Body of pancreas (tissue), 4 donors: ENCODE measurements at places on chromosomes 7 and 10. TPM values are rescaled to one million over a fixed set of nuclear protein-coding genes. Genes with fewer than 3 reads are reported as not detected.

GPR37 gene
- total RNA-seq: 2.6 TPM

VIPR2 gene
- total RNA-seq: 18.2 TPM

PODXL gene
- total RNA-seq: 36.9 TPM

OR6B1 gene
- not detected for total RNA-seq

NPFFR1 gene
- not detected for total RNA-seq

MORN4 gene
- total RNA-seq: 4.9 TPM

IFIT3 gene
- 3.9 TPM for total RNA-seq

ATG9B gene
- total RNA-seq: not detected

CALN1 gene
- total RNA-seq: 0.52 TPM

GNGT1 gene
- total RNA-seq: not detected

CTNNA3 gene
- 0.33 TPM for total RNA-seq

DGKI gene
- total RNA-seq: not detected

DNA sequence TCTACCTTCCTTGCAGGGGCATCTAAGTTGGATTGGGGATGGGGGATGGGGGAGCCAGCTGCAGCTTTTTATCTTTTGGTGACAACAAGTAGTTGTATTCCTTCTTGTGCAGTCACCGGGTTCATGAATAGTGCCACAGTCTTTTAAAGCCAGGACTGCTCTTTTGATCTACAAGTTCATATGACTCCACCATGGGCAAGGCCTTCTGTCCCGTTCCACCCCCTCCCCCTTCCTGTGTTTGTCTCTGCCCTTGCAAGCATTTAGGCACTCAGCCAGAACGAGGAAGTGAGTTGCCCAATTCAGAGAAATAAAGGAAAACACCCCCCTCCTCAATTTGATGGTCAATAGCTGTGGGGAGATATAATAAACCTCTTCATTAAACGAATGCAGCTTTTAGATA lies 44.8 kb upstream of the EGR2 start:
- DNase-seq: no peak
- H3K36me3 ChIP-seq: no peaks in the 10 kb centered on the region
- no peak overlapping the region for H3K27ac ChIP-seq
- H3K4me3 ChIP-seq: no peak overlapping the region

DNA sequence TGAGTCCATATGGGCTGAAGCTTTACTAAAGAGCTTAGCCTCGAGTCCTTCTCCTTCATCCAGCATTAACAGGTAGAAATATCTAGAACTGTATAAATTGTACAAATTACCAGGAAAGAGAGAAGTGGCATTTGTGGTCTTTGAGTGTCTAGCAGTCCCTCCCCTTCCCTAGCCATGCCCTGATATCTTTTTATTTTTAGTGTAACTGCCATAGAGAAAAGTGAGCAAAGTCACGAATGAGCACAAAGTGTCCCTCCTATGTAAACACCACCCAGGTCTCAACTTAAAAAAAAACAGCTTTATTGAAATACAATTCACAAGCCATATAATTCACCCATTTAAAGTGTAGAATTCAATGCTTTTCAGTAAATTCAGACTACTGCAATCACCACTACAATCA lies 339.0 kb upstream of the ZMIZ1 start:
- H3K36me3 ChIP-seq: no peaks in the 10 kb centered on the region
- H3K27ac ChIP-seq: no peak overlapping the region
- DNase-seq: no peak
- H3K4me1 ChIP-seq: no peaks in the 10 kb centered on the region
- H3K27me3 ChIP-seq: no peaks in the 10 kb centered on the region

GRCh38 chr10:12340937-12341336 lies 8.4 kb upstream of the CAMK1D start:
- no peak overlapping the region for H3K4me3 ChIP-seq
- H3K4me1 ChIP-seq: no peaks in the 10 kb centered on the region
- H3K27ac ChIP-seq: no peak overlapping the region
- DNase-seq: no peak
- no peaks in the 10 kb centered on the region for H3K27me3 ChIP-seq

DNA sequence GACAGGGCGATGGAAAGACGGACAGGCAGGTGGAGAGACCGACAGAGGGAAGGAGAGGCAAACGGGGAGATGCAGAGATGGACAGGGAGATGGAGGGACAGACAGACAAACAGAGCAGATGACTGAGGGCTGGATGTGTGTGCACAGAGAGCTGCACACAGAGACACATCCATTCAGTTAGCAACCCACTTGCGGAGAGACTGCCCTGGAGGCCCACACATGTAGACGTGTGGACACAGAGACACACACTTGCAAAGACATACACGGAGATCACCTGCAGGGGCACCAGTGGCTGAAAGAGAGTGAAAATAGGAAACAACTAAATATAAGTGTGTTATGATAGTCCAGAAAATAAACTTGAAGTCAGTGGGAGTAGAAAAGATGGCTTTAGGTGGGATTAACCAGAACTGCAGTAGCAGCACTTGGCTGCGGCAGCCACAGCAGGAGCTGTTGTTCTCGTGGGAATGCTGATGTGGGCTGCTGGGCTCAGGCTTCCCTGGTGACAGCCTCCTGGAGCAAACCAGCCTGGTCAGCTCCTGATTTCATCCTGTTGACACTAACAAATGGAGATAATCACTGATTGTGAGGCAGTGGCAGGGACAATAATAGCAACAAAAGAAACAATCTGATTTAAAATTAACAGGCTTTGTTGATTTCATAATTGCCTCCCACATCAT lies 134.1 kb downstream of the CCNY start:
- no peak overlapping the region for H3K27ac ChIP-seq
- H3K4me3 ChIP-seq: no peak overlapping the region
- no peaks in the 10 kb centered on the region for H3K27me3 ChIP-seq
- no peak for DNase-seq
- H3K36me3 ChIP-seq: no peaks in the 10 kb centered on the region
- H3K4me1 ChIP-seq: peaks cover 36% of the 10 kb centered on the region

- no peaks in the 10 kb centered on the region for H3K27me3 ChIP-seq
- no peak overlapping the region for H3K27ac ChIP-seq
- no peak overlapping the region for H3K4me3 ChIP-seq
- no peaks in the 10 kb centered on the region for H3K36me3 ChIP-seq
- peak; percentile 7 for DNase-seq
Measured at GRCh38 chr10:10886861-10887531, 130.7 kb upstream of the CELF2 start.

DNA sequence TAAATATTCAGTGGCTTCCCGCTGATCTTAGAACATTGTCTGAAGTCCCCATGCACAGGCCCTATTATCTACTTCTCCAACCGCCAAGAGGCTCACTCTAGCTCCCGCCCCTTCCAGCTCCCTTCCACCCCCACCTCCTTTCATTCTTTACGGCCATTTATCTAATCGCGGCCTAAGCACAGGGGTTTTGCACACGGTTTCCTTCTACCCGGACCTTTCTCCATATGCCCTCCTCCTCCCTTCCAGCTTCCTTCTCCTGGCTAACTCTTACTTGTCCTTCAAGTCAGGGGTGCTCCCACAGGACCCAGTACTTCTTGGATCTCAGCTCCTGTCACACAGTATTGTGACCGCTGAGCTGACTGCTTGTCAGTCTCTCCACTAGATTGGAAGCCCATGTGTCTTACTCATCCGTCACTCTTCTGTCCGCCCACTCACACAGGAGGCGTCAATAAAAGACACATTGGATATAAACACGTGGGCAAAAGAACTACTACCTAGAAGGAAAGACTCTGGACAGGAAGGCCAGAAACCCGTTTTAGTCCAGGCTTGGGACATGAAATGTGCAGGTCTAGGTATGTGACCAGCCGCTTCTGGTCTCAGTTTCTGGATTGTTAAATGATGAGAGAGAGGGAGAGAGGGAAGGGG lies 20.2 kb upstream of the HPS1 start:
- no peaks in the 10 kb centered on the region for H3K27me3 ChIP-seq
- no peak overlapping the region for H3K4me3 ChIP-seq
- H3K27ac ChIP-seq: no peak overlapping the region
- no peaks in the 10 kb centered on the region for H3K36me3 ChIP-seq
- H3K4me1 ChIP-seq: peaks cover 9% of the 10 kb centered on the region

- H3K4me1 ChIP-seq: no peaks in the 10 kb centered on the region
- DNase-seq: no peak
- no peak overlapping the region for H3K27ac ChIP-seq
Measured at GRCh38 chr10:109689785-109690184, 233.5 kb downstream of the XPNPEP1 start.

DNA sequence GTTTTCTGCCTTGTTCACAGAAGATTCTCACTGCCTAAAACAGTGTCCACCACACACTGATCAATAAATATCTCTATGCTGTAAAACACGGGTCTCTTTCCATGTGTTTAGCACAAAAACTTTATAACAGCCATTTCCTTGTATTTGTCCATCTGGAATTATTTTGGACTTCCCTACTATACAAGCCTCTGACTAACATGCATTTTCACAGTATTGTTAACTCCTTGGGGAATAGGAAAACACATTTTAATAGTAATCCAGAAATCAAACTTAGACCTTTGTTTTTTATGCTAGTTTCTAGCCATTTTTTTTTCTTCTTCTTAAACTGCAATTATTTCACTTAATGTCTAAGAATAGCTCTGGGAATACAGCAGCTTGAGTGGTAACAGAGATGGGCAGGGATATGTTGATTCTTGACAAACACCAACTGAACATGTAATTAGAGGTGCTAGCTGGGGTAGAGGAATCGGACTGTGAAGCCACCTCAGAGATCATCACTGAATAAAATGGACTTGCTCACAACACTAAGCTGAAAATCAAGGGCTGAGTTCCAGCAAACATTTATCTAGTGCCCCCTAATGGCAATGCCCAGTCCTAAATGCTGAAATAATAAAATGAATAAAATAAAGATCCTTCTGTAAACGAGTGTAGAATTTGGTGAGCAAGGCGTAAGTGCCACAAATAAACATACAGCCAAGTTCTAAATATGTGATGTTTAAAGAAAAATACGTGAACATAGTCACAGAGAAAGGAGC lies 593.1 kb downstream of the SORCS1 start:
- no peak for DNase-seq
- no peaks in the 10 kb centered on the region for H3K36me3 ChIP-seq
- H3K4me3 ChIP-seq: no peak overlapping the region
- no peaks in the 10 kb centered on the region for H3K4me1 ChIP-seq

DNA sequence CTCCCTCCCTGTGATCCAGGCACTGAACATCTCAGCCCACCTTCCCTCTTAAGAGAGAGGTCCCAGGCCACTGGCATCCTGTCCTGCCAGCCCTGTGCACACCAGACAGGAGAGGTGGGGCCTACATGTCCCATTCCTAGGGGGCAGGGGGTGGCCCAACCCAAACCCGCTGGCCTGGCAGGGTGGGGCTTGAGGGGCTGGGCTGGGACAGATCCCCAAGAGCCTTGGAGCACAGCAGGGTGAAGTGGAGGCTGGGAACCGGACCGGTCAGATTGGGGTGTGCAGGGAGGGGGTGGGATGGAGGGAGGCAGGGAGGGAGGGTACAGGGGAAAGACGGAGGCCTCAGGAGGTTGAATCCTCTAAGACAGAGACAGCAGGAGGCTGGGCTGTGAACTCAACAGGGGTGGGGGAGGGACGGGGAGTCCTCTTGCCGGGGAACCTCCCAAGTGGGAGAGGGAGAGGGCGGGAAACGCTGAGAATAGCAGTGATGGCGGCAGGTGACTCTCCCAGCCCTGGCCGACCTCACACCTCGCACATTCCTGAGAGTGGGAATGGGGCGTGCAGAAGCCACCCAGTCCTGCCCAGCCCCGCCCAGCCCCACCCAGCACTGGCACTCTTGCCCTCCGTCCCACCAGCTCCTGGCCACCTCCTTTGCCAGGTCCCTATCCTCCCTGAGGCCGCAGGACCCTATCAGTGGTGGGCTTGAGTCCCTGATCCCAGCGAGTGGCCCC lies 6.7 kb downstream of the TSC22D4 start:
- no peaks in the 10 kb centered on the region for H3K27me3 ChIP-seq
- no peaks in the 10 kb centered on the region for H3K36me3 ChIP-seq
- peak overlapping the region; percentile 45 for H3K27ac ChIP-seq
- no peak for DNase-seq

DNA sequence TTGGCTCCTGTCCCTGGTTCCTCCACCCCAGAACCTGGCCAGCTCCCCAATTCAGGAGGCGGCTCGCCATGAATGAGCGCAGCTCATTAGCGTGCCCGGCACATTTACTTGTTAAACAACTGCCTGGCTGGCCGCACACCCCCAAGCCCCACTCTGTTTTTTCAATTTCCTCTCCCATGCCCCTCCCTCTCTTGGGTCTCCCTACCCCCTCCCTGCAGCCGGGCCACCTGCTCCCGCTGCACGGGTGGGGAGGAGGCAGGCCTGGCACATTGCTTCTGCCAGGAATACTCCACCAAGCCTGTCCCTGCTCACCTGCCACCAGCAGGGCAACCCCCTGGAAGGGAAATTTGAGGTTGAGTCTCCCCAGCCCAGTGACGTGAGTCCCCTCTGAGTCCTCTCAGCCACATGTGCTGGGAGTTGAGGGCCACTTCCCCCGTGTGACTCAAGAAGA lies 2.5 kb upstream of the SLIT1 start:
- H3K4me1 ChIP-seq: peaks cover 9% of the 10 kb centered on the region
- H3K27ac ChIP-seq: no peak overlapping the region
- H3K4me3 ChIP-seq: no peak overlapping the region
- no peak for DNase-seq
- H3K27me3 ChIP-seq: no peaks in the 10 kb centered on the region
- H3K36me3 ChIP-seq: no peaks in the 10 kb centered on the region

DNA sequence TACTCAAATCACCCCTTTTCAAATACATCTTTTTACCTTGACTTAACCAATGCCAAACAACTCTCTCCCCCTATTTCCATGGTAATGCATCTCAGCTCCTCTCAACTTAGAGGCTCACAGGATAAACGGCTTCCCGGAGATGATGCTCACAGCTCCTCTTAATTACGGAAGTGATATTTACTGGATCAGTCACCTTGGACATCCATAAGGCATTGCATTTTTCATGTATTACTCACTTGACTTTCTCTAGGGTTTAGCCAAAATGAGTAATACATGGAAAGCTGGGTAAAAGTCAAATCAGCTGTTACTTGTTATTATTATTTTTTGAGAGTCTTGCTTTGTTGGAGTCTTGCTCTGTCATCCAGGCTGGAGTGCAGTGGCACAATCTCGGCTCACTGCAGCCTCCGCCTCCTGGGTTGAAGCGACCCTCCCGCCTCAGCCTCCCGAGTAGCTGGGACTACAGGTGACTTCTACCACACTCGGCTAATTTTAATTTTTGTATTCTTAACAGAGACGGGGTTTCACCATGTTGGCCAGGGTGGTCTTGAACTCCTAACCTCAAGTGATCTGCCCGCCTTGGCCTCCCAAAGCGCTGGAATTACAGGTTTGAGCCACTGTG lies 73.3 kb upstream of the RHEB start:
- H3K36me3 ChIP-seq: no peaks in the 10 kb centered on the region
- DNase-seq: no peak
- no peaks in the 10 kb centered on the region for H3K27me3 ChIP-seq
- H3K27ac ChIP-seq: no peak overlapping the region
- no peak overlapping the region for H3K4me3 ChIP-seq
- no peaks in the 10 kb centered on the region for H3K4me1 ChIP-seq
